ENCODE measurements at places on chromosomes 1 and 21.

DNA sequence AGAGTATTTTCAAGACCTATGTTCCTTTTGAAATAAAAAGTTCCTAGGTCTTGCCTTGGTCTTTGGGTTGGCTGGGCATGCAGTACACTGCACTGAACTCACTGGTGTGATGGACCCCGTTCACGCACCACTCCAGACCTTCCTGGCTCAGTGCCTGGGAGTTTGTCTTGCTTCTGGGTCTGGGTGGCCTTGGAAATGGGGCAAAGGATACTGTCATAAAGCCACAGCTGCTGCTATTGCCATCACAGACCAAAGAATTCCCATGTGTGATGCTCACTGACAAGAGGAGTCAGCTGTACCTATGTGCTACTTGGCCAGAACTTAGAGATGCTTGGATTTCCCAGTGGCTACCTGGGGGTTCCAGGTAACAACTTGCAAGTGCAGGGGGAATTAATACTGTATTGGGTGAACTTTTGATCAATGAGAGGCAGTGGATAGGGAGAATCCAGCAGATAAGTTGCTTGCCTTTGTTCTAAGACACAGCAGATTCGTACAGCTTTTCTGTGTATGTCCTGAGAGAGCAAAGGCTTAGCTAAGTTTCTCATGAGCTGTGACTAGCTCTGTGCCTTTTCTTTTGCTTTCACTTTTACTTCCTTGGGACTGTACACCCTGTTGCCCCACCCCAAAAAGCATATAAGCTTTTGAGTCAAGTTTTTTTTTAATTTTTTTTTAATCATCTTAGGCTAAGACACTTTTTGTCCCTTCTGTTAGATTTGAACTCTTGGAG, 115.3 kb downstream of the RUNX1 start:
- no peak for DNase-seq

DNA sequence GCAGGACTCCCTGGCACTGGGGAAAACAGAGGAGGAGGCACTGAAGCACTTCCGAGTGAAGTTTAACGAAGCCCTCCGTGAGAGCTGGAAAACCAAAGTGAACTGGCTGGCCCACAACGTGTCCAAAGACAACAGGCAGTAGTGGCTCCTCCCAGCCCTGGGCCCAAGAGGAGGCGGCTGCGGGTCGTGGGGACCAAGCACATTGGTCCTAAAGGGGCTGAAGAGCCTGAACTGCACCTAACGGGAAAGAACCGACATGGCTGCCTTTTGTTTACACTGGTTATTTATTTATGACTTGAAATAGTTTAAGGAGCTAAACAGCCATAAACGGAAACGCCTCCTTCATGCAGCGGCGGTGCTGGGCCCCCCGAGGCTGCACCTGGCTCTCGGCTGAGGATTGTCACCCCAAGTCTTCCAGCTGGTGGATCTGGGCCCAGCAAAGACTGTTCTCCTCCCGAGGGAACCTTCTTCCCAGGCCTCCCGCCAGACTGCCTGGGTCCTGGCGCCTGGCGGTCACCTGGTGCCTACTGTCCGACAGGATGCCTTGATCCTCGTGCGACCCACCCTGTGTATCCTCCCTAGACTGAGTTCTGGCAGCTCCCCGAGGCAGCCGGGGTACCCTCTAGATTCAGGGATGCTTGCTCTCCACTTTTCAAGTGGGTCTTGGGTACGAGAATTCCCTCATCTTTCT, 75.5 kb downstream of the PIK3CD start:
- no peak for DNase-seq

DNA sequence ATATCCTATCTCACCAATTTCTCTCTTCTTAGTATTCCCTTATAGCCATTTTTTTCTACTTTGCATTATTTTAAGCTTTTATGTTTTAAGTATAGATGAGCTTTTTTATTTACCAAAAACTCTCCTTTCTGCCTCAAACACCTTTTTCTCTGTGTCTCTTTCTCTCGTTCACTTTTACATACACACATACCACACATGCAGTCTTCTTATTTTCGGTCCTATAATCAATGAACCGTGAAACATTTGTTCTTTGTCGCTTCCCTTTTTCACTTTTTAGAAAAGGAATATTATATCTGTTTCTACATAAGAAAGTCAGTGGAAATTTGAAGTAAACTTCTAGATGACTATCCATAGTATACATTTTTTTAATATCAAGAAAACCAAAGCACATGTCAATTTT, 183.2 kb downstream of the MRPL39 start:
- DNase-seq, result no peak

DNA sequence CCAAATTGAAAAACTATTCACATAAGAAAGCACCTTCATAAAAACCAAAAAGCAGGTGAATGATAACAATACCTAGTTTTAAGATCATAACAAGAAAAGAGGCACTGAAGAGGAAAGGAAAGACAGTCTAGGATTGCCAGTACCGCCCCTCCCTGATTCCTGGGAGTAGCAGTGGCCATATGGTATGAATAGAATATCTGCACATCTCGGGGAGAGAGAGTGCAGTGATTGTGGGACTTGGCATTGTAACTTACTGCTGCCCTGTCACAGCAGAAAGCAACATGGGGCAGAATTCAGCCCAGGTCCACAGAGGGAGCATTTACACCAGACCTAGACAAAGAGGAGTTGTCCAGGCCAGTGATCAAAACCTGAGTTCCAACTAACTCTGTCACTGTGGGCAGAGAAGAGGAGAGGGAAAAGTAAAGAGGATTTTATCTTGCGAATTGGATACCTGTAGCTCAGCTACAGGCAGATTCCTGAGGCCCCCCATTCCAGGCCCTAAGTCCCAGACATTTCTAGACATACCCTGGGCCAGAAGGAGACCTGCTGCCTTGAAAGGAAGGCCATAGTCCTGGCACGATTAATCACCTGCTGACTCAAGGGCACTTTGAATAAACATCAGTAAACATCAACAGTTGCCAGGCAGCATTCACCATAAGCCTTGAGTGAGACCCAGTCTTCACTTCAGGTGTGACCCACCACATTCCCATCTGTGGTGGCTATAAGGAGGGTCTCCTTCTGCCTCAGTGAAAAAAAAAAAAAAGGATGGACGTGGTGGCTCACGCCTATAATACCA, 397.5 kb downstream of the TGFB2 start:
- DNase-seq, result no peak

GRCh38 chr1:19421365-19421764, 64.0 kb downstream of the CAPZB start:
- DNase-seq, result no peak

DNA sequence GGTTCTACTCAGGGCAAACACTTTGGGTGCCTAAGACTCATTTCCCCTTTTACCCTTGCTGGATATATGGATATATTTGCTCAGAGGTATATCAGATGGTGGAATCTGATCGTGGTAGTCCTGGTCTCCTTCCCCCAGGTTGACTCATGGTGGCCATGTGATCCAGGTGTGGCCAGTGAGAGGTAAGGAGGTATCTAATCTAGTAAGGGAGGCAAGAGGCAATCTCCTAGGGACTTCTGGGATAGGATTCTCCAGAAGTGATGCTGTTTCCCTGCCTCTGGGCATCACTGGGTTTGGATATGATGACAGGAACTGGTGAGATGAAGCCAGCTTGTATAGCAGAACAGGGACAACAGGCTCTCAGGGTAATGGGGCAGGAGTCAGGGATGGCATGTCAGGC, 8.5 kb upstream of the DENND2D start:
- DNase-seq, result no peak

DNA sequence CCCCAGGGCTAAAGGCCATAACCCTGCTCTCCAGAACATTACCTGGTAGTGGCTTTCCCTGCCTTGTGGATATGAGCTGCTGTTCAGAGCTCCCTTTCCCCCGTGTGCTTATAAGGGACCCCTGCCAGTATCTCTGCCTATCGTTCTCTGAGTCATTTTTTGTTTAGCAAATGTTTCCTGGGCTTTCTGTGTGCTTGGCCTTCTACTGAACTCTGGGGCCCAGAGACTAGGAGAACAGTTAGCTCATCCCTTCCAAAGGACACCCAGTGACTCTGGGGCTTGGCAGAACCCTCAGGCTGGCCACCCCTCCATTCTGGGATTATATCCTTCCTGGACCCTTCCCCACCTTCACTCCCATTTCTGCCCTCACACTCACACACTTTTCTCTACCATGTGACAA, 80.8 kb upstream of the POU3F1 start:
- DNase-seq, result no peak

DNA sequence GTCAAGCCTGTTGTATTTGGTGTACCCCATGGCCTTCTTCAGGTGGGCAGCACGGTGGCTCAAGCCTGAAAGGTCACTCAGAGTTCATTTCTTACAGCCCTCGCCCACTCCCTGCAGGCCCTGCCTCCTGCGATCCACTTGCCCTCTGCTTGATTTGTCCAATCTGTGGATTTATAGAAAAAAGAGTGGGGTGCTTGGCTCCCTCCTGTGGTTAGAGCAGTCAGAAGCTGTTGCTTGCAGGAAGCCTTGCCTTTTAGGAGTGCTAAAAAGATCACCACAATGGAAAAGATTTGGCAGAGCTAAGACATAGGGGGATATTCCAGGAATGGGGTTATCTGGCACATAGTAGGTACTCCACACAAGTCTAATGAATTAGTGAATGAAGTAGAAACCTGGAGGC, 108.0 kb upstream of the TRABD2B start:
- no peak for DNase-seq

GRCh38 chr1:153531638-153532037, 4.2 kb downstream of the S100A6 start:
- no peak for DNase-seq

- no peak for DNase-seq
Measured at GRCh38 chr1:54853793-54854370, 33.1 kb downstream of the DHCR24 start.

GRCh38 chr1:230000493-230001184, 66.4 kb upstream of the GALNT2 start:
- no peak for DNase-seq

DNA sequence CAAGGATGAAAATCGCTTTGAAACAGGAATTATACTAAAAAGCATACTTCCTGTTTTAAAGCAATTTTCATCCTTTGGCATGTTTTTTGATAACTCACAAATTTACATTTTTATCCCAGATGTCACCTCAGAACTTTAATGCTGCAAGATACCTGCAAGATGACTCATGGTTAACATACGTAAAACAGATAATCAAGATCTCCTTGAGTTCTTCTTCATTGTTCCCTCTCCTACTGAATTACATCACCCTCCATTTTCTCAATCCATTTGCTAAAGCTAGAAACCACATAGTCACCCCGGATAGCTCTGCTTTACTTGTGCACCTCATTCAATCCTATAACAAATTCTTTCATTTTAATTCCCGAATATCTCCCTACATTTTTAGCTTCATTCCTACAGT, 1114.2 kb downstream of the PLA2G4A start:
- no peak for DNase-seq

- no peak for DNase-seq
Measured at GRCh38 chr1:160377585-160378206, 10.8 kb downstream of the NHLH1 start.

All from activated CD8-positive, alpha-beta memory T cell treated with anti-CD3 and anti-CD28 coated beads for 48 hours (primary cell).